ENCODE measurements at places on chromosomes 2 and 18.

- DNase-seq: no peak
Observed at GRCh38 chr18:2961821-2962220, 51.1 kb downstream of the LPIN2 start.

DNA sequence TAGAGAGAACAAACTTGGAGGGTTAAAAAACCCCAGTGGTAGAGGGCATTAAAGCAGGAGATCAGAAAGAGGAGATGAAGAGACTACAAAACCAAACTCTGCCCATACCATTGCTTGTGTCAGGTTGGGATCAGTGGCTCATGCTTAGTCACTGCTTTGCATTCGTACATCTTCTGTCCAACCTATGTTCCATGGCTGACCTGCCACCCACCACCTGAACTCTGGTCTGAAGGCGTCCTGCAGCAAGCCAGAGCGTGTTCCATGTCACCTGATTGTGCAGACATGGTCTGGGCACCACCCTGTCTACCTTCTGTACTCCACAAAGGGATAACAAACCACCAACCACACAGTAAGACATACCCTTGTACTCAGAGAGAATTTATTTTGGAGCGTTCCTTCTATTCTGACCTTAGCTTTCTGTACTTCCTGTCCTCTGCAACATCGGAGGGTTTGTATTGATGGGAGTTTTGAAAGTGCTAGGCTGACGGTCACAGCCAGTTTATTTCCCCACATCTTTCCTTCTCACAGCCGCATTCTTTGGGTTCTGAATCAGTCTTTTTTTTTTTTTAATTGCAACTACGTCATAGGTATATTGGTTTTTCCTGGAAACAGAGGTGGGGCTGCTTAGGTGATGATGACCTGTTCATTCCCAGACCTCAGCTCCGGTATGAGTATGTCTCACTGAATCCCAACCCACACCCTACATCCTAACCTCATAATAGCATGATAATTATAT lies 88.3 kb downstream of the SOWAHC start:
- DNase-seq: no peak

DNA sequence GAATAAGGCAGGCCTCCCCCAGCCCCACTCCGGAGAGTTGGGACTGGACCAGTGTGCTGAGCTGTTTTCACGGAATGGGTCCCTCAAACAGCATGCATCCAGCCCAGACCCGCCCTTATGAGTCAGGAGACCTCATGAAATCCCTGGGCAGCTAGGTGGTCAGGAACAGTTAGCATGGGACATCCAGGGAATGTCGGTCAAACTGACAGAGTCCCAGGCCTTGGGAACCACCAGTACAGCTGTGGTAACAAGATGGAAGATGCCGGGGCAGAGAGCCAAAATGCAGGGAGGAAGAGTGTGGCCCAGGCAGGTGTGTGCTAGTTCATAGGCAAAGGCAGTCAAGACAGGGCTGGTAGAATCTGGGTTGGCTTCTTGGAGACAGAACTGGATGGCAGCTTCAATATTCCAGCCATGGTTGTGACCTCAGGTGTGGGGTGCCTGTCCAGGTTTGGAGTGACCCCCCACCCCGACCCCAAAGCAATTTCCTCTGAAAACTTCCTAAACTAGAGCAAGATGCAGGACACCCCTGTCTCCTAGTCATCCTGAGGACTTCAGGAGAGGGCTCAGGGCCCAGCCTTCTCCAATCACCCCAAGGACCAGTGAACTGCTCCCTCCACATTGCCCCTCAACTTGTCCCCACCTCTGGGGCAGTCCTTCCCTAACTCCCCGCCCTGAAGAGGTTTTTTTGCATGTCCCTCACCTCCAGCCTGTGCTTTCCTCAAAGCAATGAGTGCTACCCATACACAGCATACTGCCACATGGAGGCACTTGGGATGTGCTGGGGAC lies 46.5 kb downstream of the KCNIP3 start:
- DNase-seq: no peak

GRCh38 chr2:63660060-63660459 lies 71.3 kb downstream of the MDH1 start:
- DNase-seq: no peak

- no peak for DNase-seq
Observed at GRCh38 chr2:11862049-11862448, 115.6 kb downstream of the LPIN1 start.

- DNase-seq: no peak
Observed at GRCh38 chr2:143533846-143534245, 404.6 kb downstream of the ARHGAP15 start.

DNA sequence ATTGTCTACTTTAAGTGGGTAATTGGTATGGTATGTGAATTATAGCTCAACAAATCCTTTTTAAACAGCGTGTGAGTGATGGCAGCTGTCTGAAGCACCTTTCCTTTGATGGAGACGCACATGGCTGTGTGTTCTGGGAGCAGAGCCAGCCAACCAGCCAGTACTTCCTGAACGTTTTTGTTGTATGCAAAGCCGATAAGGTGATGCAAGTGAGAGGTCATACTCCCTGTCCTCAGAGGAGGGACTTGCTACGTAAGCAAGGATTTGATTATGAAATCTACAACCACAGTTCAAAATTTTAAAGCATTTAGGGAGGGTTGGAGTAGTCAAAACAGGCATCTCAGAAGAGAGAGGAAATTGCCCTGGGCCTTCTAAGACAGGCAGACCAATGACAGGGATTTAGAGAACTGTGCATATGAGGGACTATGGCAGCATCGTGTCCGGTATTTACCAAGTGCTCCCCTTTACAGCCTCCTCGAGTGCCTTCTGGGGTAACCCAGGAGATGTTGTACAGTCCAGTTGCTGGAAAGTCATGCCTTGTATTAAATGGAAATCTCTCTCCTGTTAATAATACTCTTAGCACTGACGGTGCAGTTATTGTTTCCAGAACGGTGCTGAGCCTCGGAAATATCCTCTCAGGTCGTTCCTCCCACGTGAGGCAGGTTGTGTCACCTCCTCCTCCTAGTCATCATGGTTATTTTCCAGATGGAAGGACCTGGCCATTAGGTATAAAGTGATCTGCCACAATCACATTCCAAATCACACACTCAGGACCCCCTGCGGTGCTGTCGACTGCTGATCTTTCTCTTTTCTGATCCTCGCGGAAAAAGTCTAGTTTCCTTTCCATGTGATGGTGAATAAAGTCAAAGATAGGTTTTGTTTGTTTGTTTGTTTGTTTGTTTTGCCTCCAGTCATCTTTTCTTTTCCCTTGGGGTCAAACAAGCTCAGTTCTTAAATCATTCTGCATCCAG lies 28.4 kb downstream of the ARHGEF4 start:
- no peak for DNase-seq

- no peak for DNase-seq
Observed at GRCh38 chr2:25585189-25585588, 88.2 kb downstream of the DTNB start.

GRCh38 chr2:191105082-191105481 lies 45.7 kb downstream of the STAT4 start:
- no peak for DNase-seq

DNA sequence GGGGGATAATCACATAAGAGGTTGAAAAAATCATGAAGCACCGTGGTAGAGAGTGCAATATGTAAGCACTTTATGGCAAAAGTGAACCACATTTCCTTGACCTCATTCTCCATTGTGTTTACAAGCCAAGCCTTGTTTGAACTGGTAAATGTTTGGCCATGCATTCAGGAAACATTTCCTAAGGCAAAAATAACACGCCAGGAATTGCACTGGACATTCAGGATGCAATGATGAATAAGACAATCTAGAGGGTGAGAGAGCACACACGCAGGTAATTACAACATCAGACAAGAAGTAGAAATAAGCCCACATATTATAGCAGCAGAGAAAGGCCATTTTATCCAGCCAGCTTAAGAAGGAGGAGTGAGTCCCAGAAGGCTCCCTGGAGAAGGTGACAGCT lies 218.0 kb upstream of the OSR1 start:
- DNase-seq: no peak

DNA sequence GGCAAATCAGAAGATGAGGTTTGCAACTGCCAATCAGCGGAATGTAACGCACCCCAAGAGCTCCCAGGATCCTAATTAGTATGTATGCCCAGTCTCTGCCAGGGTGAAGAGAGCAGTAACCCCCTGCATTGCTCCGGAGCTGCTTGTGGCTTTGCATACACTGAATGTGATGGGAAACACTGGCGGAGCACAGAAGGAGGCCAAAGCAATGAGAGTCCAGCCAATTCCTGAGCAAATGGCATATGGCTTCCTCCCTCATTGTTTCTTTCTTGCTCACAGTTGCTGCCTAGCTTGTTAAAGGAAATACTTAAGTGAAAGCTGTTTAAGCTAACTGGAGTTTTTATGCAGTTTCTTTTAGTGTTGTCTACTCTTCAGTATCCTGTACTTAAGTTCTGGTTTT lies 343.5 kb upstream of the NT5C1B start:
- no peak for DNase-seq

DNA sequence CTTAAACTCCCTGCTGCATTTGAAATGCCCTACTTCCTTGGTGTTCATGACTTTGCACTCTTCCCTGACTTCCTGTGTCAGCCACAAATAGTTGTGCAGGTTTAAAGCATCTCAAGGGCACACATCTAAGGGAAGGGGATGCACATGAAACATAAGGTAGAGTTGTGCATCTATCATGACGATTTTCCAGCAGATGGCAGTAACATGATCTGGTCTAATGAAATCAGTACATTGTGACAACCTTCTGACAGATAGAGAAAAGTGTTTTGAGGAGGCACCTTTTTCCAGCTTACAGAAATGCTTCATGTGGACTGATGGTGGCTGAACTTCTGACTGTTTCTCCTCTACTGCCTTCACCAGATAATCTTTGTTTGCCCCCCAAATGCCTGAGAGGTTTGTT lies 238.9 kb downstream of the XIRP2 start:
- DNase-seq: no peak

DNA sequence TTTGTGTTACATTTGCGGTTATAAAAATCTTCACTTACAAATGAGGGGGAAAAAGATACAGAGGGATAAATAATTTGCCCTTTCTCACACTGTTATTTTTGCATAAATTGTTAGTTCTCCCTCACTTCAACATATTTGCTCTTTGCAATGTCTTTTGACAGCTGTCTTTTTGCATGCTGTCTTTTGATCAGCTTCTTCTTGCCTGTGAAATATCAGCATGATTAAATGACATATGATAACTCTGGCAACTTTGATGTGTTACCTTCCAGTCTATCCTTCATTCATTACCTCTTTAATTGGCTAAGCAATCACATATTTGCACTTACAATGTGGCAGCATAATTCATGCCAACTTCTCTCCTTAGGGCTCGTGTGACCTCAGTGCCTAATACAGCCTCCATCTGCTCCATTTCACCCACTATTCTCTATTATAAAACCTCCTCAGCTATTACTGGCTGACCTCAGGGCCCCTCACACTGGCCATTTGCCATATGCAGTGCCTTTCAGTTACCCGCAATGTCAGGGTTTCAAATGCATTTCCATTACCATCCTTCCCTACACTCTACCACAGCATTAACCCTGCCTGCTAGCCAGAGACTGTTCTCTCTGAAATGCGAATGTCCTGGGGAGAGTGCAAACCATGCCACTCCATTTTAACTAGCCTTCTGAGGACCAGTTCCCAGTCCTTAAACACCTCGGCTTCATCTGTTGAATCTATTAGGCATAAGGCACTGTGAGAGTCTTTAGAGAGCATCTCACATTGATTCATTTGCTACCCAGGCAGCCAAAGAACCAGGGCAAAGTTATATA lies 1056.6 kb upstream of the CHAC2 start:
- no peak for DNase-seq

GRCh38 chr18:59049721-59050660 lies 89.7 kb upstream of the SEC11C start:
- DNase-seq: no peak
